T-helper 17 cell (primary cell): ENCODE measurements at places on chromosomes 5 and 9.

- no peak for DNase-seq
Observed at GRCh38 chr9:24932785-24933184, 387.1 kb upstream of the IZUMO3 start.

GRCh38 chr9:136430588-136431234, 8.9 kb downstream of the INPP5E start:
- DNase-seq: no peak

GRCh38 chr5:142474431-142475094, 149.7 kb upstream of the SPRY4 start:
- no peak for DNase-seq

DNA sequence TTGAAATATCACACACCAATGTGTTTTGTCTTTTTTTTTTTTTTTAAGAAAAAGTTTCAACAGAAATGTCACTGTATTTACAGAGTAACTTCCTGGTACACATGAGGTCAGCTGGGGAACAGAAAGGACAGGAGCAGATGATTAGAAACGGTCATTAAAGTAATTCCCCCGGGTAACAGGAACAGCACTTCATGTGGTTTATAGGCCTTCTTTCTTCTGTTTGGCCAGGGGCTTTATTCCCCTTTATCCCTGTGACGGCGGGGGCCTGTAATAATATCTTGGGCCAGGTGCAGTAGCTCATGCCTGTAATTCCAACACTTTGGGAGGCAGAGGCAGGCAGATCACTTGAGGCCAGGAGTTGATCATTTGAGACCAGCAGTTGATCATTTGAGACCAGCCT, 30.5 kb upstream of the MSH3 start:
- DNase-seq: no peak

DNA sequence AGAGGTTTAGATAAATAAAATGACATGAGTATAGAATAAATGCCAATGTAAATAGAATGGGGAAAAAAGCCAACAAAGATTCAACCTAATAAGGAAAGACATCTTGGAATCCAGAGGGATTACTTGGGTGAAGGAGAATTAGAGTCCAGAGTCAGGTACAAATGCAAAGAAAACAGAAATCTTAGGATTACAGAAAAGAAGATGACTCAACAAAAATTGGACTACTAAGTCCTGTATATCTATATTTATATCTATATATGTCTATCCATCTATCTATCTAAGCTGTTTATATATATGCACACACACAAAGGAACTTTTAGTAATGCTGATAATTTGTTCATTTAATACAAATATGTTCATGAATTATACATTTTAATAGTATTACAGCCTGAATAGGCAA, 27.6 kb downstream of the FAM174A start:
- no peak for DNase-seq

DNA sequence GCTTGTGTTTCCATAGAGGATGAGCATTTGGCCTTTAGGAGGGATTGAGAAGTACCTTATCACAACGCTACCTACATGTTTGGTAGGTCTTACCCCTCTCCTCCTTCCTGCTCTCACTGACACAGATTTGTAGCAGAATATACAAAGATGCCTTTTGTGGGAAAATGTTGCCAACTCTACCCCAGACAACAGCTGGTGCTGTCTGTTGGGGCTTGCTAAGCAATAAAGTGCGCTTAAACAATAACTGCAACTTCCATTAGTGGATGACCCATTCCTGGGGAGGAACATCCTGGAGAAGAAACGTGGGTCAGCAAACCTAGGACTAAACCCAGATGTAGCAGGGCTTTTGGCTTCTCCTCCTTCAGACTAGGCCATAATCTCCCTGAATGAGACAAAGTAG, 174.3 kb downstream of the EFNA5 start:
- no peak for DNase-seq

DNA sequence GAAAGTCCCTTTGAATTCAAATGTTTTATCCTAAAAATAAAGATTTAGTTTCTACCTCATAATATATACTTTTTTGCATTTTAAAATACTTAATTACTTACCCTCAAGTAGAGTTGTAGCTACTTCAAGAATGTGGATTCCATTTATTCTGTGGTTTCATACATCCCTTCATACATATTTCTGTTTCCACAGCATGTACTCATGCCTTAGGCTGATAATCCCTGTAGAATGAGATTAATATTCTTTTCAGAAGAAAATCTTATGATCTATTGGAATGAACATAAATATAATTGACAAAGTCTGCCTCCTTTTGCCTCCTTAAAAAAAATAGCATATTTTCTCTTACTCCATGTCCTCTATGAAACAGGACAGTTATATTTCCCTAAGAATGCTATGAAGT, 465.7 kb downstream of the DTWD2 start:
- no peak for DNase-seq

DNA sequence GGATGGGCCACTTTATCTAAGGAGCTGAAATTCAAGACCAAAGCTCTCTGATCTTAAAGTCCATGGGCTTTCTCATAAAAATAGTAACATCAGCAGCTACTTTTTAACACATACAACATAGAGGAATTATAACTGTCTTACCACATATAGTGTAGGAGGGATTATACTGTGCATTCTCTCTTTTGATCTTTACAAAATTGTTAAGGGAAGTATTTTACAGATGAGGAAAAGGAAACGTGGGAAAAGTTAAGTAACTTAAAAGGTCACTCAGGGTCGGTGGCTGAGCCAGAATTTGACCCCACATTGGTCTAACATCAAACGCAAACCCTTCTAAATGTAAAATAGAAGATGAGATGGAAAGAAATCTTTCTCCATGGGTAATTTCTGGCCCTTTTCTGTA, 38.4 kb downstream of the ZNF608 start:
- no peak for DNase-seq

DNA sequence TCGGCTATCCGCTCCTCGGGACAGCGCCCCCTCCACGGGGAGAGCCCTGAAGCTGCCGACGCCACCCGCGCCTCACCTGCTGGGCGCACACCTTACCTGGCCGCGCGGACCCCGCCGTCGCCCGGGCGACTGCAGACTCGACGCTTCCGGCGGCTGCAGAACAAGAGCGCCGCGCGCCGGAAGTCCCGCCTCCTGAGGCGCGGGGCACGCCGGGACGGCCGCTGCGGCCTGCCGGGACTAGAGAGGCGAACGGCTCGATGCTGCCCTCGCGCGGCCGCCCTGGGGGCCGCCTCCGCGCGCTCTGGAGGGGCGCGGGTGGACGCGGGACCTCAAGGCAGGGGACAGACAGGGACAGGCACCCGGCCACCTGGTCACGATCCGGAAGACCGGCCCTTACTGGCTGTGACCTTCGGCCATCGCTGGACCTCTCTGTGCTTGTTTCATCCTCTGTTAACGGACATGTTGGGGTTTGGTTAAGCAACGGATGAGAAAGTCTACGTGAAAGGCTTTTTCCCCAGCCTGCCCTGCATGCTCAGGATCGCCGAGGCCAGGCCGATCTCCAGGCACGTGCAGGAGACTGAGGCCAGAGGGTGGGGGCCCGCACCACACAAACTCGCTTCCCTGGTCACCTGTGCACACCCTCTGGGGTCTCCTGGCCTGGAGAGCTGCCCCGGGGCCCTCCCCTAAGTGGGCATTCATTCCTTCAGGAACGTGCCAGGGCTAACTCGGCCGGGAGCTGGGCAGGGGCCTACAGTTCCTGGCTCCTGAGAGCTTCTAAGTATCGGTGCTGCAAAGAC, at the start of gene SNAPC4:
Gene SNAPC4 (minus strand): TSS at position 133 of the 797 bp plus-strand sequence. CDS start 1,742 bp downstream, outside the sequence.
- DNase-seq: peak; percentile 86

DNA sequence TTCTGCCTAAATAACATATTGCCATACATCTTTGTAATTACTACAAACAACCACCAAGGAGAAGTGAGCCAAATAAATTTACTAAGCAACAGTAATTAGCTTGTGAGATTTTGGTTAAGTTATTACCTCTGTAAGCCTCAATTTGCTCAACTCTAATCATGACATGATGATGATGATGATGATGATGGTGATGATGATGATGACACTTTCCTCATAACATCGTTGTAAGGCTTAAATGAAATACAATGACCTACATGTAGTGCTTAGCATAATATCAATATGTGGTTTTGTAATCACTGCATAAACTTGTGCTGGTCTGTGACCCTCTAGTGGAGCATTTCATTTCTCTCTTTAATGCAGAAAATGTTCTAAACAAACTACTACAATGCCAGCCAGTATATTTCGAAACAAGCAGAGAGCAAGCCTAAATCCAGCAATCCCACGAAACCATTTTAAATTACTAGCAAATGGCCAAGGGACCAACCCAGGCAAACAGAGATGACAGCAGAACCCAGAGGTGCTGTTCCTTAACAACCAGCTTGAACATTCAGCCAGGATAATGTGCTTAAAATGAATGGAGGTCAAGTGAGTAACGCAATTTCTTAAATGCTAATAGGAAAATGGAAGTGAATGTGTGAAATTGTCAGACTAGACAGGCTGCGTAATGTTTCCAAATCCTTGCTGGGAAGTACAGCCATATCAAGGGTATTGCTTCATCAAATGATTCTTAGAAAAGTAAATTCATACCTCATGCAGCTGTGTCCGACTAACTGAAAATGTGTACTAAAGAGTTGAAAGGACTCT, 281.9 kb upstream of the PUM3 start:
- no peak for DNase-seq

DNA sequence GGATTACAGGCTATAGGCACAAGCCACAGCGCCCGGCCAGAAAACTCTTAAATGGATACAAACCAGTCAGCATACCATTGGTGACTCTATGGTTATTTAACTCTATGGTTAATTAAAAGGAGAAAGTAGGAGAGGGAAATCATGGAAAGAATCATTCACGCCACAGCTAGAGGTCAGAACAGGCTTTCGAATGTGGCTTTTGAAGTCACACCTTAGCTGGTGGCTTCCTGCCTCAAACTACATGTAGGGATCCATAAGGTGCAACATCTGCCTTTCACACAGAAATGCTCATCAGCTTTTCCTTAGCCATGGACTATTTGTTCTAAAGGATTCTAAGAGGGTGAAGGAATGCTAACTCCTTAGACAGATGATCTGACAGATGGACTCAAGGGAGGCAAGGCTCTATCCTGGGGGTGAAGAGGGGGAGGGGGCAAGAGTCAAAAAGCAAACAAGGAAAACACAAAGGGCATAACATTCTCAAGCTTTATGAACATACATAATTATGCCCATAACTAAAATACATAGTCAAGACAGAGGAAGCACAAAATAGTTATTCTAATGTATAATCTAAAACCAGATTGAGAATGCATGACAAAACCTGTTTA, 130.9 kb downstream of the EFNA5 start:
- no peak for DNase-seq

DNA sequence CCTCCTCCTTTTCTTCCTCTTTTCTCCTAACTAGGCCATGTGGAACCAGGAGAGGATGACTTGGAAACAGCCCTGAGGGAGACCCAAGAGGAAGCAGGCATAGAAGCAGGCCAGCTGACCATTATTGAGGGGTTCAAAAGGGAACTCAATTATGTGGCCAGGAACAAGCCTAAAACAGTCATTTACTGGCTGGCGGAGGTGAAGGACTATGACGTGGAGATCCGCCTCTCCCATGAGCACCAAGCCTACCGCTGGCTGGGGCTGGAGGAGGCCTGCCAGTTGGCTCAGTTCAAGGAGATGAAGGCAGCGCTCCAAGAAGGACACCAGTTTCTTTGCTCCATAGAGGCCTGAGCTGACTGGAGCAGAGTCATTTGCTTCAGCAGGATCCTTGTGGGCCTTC, 13.7 kb downstream of the NUDT2 start:
- no peak for DNase-seq

DNA sequence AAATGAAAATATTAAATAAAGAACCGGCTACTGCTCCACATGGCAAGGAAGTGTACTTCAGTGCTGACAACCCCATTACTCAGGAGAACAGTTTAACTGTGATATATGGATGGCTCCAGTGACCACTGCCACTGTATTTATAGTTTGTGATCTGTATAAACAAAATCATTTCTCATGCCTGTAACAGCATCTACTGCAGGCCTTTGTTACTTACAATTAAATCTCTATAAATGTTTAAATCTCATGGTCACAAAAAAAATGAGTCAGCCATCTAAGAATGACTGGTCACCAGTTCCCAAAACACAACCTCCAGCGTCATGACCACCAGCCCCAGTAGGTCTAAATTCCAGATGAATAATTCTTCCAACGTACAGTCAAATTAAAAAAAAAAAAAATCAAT, 24.6 kb downstream of the SERINC5 start:
- DNase-seq: no peak
